ENCODE measurements at places on chromosomes 6 and 20.

GRCh38 chr6:141728330-141728729 is 404.4 kb upstream of the GJE1 start:
- DNase-seq, result no peak

GRCh38 chr20:48676795-48677460 is 150.9 kb downstream of the PREX1 start:
- no peak for DNase-seq

GRCh38 chr6:47147836-47148344 is 105.8 kb upstream of the ADGRF1 start:
- DNase-seq, result no peak

- no peak for DNase-seq
These were observed 25.8 kb downstream of the SNRNP48 start for GRCh38 chr6:7615611-7616383.

GRCh38 chr6:8513174-8513573 is 77.8 kb upstream of the SLC35B3 start:
- no peak for DNase-seq

GRCh38 chr20:50302341-50303057 is 111.9 kb downstream of the CEBPB start:
- DNase-seq, result no peak

- DNase-seq, result no peak
These were observed 22.4 kb downstream of the SYNCRIP start for GRCh38 chr6:85620308-85620707.

GRCh38 chr6:96276305-96276704 is 245.3 kb upstream of the UFL1 start:
- no peak for DNase-seq

- DNase-seq, result no peak
These were observed 30.9 kb downstream of the PYGB start for GRCh38 chr20:25278636-25279361.

DNA sequence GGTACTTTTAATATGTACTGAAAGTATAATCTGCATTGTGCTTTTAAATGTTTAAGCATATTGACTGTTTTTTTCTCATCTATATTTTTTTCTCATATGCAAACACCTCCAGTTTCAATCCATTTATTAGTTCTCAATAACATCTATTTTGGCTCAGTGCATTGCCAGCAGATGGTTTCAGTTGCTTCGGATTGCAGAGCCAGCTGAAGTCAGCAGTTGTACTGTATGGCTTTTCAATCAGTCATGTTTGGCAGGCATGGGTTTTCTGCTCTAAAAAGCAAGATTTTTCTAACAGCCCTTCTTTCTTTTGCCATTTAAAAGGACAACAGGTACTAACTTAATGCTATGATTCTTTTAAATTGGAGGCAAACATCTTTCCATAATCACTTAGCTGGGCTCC is 121.2 kb downstream of the CD109 start:
- no peak for DNase-seq

DNA sequence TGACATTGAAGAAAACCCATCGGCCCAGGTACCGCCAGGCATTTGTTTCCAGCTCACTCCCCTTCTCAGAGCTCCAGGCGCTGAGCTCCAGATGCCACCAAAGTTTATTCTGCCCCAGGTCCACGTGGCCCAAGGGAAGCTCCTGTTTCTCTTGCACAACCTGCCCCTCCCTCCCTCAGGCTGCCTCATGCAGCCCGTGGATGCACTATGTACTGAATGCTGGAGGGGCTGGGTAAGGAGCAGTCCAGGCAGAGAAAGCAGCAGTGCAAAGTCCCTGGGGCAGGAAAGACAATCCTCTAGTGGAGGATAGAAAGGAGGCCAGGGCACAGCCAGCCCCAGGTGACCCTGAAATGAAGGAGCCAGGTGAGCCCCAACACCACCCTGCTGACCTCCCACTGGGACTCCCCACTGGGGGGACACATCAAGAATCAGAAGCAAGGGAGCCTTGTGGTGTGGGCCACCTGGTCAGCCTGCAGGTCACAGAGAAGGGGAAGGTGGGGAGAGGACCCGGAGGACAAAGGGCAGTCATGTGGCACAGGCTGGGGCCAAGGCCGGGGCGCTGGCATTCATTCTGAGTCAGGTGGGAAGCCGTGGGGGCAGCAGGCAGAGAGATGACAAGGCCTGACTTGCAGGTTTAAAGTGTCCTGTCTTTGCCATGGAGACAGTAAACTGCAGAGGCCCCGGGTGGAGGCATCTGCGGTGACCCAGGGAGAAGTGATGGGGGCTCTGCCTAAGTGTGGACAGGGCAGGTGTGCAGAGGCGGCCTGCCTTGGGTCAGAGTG is 230.1 kb downstream of the PREX1 start:
- DNase-seq, result no peak

- no peak for DNase-seq
These were observed 773 bp upstream of the EPB41L2 start for GRCh38 chr6:131063764-131064272.

DNA sequence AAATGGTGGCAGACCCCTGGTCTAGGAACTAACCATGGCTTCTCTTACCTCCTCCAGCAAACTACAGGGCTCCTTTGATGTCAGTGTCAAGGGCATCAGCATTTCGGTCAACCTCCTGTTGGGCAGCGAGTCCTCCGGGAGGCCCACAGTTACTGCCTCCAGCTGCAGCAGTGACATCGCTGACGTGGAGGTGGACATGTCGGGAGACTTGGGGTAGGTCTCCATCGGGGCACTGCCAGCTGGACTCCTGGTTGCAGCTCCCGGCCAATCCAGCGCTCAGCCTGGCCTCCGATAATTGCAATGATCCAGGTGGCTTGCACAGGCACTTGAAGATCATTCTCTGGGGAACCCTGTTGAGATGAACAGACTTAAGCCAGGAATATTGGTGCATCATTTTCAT is 7.9 kb downstream of the LBP start:
- DNase-seq, result no peak

GRCh38 chr6:23244300-23244699 is 674.9 kb downstream of the HDGFL1 start:
- no peak for DNase-seq

DNA sequence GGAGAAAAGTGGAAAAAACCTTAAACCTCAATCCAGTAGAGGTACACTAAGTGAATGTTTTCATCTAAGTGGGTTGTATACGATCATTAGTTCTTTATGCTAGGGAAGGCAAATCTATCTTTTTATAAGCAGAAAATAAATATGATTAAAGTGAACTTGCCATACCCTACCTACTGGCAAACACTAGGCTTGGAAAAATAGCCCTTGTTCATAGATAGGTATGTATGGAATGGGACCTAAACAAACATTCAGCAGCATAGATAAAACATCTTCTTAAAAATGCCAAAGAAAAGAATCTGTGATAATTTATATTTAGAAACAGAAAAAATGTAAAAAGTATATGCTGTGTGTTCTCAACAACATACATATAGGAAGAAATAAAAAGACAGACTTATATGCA is 18.8 kb downstream of the REV3L start:
- DNase-seq, result no peak

- no peak for DNase-seq
These were observed 44.5 kb downstream of the SLC52A3 start for GRCh38 chr20:723756-724155.

DNA sequence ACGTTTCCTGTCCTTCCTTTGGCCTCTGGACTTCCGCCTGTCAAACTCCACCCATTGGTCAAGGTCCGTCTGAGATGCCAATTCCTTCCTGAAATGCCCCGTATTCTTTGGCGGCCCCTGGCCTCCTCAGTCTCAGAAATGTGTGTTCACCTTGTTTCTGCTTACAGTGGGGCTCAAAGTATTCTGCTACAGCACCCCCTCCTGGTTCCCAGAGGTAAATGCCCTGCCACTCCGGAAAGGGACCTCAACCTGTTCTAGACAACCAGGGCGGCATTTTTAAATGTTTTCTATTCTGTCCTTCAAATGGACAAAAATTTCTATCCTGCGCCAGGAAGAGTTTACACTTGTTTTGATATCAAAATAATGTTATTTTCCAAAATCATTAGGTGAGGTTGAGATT is 12.1 kb upstream of the PAX1 start:
- DNase-seq, result no peak

GRCh38 chr6:34386316-34387137 is 5.9 kb downstream of the NUDT3 start:
- DNase-seq, result no peak

- DNase-seq, result no peak
These were observed 58.2 kb downstream of the SMAP1 start for GRCh38 chr6:70725817-70726415.

- DNase-seq, result no peak
These were observed 767.8 kb downstream of the TFAP2A start for GRCh38 chr6:9647071-9647445.

- no peak for DNase-seq
These were observed 133.8 kb downstream of the CLIC5 start for GRCh38 chr6:45881705-45882467.

DNA sequence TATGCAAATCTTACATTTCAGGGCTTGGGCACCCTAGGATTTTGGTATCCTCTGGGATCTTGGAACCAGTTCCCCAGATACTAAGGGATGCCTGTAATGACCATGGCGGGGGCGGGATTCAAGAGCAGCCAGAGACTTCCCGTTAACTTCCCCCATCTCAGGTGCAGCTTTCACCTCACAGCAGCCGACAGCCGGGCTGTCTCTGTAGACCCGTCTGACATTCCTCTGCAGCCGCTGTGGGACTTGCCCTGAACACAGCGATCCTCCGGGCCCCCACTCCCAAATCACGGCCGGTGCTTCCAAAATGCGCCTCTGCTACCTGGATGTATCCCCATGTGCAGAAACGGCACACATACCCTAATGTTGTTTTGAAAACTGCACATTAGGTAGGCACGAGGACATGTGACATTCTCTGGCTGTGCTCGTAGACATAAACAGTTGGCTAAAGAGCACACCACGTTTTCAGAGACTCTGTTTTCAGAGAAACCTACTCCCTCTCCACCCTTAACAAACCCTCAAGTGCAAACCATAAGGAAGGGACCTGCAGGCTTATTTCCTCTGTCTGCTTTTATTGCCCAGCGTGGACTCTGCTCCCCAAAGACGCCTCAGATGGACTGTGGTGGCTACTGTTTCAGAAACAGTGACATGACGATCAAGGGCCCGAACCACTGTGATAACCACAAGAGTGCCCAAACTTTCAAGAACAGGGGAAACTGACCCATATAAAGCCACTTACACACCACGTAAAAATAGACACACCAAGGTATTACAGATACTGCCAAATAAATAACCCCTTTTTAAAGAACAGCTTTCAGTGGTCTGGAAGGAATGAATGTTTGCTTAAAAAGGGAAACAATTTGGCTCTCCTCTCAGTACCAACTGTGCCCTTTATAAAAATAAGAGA is 72.9 kb upstream of the FOXC1 start:
- DNase-seq, result no peak

GRCh38 chr6:129031051-129031599 is 148.2 kb downstream of the LAMA2 start:
- DNase-seq, result no peak

DNA sequence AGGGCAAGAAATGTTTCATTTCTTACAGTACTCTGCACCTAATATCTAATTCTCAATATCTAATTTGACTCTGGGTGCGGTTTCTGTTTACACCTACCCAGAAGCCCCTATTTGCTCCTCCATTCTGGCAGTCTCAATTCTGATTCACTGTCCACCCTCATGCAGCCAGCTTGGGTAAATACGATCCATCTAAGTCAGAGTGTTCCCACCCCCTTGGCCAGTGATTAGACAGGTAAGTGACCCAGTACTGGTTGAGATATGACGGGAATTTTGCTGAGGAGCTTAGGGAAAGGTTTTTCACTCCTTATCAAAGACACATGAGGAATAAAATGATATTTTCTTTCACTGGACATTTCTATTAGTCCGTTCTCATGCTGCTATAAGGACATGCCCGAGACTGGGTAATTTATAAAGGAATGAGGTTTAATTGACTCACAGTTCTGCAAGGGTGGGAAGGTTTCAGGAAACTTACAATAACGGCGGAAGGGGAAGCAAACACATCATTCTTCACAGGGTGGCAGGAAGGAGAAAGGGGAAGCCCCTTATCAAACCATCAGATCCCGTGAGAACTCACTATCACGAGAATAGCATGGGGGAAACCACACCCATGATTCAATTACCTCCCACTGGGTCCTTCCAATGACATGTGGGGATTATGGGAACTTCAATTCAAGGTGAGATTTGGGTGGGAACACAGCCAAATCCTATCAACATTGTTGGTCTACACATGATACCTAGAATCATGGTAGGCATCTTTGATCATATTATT is 29.4 kb downstream of the GLO1 start:
- DNase-seq, result no peak

DNA sequence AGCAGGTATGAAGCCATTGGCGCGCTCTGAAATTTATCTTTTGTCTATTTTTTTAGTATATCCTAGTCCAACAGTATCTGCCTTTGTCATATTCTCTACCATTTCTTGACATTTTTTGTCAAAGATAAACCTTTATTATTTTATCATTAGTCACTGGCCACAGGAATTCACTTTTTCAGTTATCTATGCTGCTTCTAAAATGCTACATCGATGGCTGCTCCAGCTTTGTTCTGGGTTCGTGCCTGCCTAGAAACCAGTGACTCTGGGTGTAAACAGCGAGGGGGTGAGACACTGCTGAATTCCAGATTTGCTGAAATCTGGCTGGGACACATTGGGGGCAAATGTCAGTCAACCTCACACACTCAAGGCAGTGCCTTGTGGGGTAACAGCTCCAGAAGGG is 193.4 kb downstream of the CDC5L start:
- DNase-seq, result no peak

DNA sequence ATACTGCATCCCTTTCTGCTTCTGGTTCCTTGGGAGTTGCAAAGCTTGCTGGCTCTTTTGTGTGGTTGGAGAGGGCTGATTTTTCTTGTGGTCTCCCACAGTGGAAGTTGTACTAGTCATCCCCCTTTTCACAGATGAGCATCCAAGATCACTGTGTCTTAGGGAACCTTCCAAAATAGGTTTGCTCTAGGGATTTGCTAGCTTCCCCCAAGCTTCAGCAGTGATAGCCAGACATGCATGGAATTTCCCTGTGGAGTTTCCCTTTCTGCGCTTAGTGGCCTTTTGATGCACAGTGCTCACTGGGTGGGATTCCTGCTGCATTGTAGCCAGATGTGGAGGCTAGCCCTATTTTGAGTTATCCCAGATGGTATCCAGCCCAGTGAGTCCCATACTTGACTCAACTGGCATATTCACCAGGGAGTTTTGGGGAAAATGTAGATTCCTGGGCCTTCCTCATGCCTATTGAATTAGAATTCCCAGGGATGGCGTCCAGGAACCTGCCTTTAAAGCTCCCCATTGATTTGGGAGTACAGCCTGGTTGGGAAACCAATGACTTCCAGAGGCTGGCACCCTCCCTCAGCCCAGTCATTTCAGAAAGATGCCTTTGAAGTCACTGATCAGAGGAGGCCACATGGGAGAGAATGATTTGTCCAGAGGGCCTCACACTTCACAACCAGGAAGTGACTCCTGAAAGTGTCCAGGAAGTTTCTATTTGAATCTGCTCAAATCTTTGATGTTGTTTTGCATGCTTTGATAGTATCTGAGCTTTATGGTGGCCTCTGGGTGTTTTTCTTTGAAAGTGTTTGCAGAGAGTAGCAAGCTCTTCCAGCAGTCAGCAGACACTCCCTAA is 25.9 kb downstream of the PPARD start:
- no peak for DNase-seq

Data from stimulated activated CD8-positive, alpha-beta memory T cell treated with anti-CD3 and anti-CD28 coated beads, Interleukin-4, amount 100 ng/mL, for 24 hours (primary cell).